ENCODE measurements at places on chromosomes 4 and X.

GRCh38 chrX:9785944-9786797 lies at the start of gene SHROOM2:
Gene SHROOM2, plus strand, starts transcription at chrX:9786429. Its CDS starts 117 bp downstream, at chrX:9786546.
- DNase-seq = no peak

DNA sequence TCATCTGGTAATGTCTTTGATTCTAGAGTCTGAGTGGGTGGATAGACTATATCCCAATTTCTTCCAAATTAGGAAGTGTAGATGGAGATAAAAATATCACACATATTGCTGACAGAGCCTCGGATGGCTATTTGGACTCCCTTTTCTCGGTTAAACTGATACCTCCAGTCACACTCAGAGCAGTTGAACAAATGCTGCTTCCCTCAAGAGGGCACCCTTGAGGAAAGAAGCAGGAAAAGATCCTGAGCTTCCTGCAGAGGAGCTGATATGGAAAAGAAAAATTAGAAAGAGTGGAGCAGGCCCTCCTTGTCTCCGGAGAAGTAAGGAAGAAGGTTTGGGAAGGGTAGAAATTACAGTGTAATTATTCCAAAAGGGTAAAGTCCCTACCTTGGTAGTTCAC lies 96.2 kb upstream of the CCSER1 start:
- no peak for DNase-seq

DNA sequence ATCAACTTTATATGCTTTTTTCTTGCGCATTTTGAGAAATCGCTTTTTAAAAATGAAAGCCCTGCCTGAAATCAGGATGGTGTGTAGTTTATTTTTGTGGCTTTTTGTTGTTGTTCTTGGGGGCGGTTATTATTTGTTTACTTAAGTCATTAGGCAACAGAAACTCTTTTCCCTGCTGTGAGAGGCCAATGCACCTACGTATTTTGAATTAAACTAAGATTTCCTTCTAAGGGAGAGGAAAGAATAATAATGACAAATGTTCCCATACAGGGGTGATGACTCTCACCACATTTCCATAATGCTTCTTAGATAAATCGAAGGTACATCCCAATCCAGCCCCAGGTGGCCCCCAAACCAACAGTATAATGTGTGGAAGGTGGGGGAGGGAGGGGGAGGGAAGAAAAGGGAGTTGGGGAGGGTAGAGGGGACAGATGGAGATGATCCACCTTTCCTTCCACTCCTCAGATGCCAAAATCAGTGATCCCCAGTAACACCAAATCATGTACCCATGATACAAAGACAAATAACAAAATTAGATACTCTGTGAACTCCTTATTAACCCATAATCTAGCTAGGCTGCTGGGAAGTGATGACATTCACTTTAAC lies 39.6 kb downstream of the ZNF827 start:
- no peak for DNase-seq

- DNase-seq = peak; percentile 39
These were observed 22.2 kb downstream of the ARHGAP10 start for GRCh38 chr4:147754037-147754445.

DNA sequence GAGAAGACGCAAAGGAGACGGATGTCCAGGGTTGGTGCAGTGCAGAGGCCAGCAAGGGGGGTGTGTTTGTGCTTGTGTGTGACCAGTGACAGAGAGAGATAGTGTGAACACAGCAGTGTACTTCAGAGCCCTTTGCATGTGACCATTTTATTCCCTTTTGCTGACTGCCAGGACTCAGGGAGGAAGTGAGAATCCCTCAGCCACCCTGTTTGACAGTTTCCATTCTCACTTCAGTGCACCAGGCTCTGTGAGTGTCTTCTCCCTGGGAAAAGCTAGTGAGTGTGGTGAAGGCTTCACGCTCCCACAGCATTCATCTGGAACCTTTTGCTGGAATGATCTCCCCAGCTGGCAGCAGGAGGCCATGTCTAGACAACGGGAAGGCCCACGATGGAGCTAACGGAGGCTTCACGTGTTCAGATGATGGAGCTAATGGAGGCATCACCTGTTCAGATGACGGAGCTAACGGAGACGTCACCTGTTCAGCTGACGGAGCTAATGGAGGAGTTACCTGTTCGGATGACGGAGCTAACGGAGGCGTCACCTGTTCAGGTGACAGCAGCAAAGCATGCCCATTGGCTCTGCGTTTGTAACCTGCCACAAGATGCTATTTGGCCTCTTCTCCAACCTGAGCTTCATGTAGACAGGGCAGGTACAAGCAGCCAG lies 195.4 kb downstream of the AFAP1 start:
- DNase-seq = no peak

DNA sequence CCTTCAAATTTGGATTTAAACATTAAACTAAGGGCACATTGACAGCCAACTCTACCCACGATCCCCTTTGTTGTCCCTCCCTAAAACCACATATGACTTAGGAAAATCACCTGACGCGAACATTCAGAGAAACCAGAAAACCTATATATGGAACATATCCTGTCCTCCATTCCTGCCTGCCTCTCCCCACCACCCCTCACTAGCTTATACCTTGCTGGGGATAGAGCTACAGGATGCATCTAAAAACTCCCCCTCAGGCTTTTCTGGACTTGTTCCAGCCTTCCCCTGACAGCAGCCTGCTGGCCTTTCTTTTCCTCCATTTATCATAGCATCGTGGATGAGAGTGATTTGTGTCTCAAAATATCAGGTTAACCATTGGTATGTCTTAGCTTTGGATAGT lies 8.8 kb downstream of the STK26 start:
- no peak for DNase-seq

DNA sequence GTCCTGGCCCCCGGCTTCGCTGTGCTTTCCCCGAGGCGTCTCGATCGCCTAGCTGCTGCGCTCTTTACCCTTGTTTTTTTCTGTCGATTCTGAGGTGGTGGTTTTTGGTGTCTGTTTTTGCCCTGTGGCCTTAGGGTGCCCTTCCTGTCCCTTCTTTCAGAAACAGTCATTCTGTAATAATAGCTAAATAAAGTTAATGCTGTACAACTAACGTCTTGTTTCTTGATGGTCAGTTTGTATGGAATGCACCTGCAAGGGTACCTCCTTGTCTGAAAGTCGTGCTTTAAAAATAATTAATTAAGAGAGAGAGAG lies 686 bp downstream of the FIP1L1 start:
- DNase-seq = no peak

DNA sequence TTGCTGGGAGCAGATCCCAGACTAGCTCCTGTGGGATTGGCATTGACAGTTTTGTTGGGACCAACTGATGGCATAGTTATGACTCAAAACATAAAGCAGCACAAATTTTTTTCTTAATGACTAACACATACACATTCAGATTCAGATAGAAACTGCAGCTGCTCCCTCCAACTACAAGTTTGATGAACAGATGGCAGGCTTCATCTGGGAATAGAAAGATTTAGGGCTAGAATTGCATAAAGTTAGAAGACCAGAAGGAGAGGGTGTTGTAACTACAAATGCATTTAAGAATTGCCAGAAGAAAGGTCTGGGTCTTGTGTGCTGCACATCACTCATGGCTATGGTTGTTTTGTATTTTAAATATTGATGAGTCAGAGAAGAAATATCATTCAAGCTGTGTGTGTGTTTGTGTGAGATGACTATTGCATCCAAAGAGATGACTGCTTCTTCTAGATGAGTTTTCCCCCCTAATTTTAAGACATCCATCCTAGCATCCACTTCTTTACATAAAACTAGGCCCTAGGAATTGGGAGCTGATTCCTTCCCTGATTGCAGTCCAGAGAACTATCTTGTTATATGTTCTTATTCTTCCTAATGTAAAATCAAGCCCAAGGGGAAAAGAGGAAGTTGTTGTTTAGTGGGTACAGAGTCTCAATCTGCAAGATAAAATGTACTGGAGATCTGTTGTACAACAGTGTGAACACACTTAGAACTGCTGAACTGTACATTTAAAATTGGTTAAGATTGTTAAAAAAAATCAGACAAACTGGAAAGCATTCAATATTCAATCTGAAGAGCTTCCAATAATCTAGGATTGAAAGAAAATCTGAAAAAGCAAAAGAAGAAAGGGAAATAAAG lies 175.1 kb downstream of the PARM1 start:
- DNase-seq = no peak

DNA sequence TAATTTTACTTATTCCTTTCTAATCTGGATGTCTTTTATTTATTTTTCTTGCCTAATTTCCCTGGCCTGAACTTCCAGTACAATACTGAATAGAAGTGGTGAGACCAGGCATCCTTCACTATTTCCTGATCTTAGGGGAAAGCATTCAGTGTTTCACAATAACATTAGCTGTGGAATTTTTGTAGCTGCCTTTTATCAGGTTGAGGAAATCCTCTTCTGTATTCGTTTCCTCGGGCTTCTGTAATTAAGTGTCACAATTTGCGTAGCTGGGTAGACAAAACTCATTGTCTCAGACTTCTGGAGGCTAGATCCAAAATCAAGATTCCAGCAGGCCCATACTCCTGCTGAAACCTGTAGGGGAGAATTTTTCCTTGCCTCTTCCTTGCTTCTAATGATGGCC lies 598.4 kb upstream of the FTHL17 start:
- DNase-seq = no peak

GRCh38 chr4:47065051-47065481 lies 33.7 kb downstream of the GABRB1 start:
- no peak for DNase-seq

DNA sequence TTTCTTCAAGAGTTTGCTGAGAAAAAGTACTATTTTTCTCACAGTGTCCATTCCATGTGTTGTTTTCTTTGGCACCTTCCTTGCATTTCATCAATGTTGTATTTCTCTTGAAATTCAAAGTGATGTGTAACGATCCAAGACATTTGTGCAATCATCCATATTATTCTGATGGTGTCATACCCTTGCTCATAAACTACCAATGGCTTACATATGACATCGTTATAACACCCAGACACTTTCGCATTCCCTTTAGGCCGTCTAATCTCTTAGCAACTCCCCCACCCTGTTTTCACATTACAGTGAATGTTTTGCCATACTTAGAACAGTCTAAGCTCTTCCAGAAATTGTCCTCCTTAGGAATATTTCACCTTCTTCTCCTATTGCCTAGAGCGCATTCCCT lies 1779.0 kb downstream of the PCDH7 start:
- DNase-seq = peak; percentile 0

- no peak for DNase-seq
These were observed 91.6 kb downstream of the MAGEB17 start for GRCh38 chrX:16258882-16259281.

GRCh38 chr4:36771411-36772153 lies 473.0 kb upstream of the NWD2 start:
- no peak for DNase-seq

- DNase-seq = no peak
These were observed 36.6 kb upstream of the BTC start for GRCh38 chr4:74830928-74831327.

GRCh38 chrX:153643431-153644351 lies 3.3 kb upstream of the DUSP9 start:
- DNase-seq = no peak

- no peak for DNase-seq
These were observed 848.1 kb upstream of the DIAPH2 start for GRCh38 chrX:95836517-95836916.

- no peak for DNase-seq
These were observed 8.1 kb downstream of the POU4F2 start for GRCh38 chr4:146646593-146647325.
